ENCODE measurements at places on chromosomes 3 and 15.

- DNase-seq: no peak
Measured at GRCh38 chr15:81032818-81033217, 32.1 kb downstream of the TLNRD1 start.

GRCh38 chr3:113623324-113623723, 73.1 kb downstream of the USF3 start:
- DNase-seq: no peak

DNA sequence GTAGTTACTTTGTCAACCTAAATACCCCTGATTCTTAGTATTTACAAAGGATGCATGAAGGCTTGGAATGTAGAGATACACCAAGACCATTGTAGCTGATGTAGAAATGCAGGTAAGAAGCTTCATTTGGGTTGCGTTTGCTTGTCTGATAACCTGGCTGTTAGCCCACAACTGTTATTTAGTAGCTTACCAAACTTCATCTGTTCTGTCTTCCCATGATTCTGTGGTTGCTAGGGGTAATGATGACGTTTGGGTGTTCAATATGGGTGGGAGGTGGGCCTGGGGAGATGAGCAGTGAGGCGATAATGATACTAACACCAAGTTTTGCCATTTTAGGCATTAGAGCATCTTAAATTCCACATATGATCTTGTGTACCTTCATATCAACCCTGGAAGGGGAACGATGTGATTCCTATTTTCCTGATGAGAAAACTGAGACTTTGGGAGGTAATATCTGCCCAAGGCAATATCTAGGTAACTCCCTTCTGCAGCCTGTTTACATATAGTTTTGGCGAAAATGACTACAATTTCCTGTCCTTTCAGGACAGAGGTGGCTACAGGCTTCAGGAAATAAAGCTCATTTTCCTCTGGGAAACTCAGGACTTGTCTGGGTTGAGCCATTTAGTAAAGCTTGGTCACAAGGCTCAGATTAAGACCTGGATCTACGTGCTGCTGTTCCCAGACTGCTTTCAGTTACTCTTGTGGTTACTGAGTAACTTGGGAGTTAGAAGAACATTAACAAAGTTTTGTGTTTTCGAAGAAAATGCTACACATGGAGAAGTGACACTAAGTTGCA, 26.8 kb downstream of the FNDC3B start:
- DNase-seq: no peak

GRCh38 chr3:152458376-152459117, 189.8 kb downstream of the MBNL1 start:
- DNase-seq: no peak

DNA sequence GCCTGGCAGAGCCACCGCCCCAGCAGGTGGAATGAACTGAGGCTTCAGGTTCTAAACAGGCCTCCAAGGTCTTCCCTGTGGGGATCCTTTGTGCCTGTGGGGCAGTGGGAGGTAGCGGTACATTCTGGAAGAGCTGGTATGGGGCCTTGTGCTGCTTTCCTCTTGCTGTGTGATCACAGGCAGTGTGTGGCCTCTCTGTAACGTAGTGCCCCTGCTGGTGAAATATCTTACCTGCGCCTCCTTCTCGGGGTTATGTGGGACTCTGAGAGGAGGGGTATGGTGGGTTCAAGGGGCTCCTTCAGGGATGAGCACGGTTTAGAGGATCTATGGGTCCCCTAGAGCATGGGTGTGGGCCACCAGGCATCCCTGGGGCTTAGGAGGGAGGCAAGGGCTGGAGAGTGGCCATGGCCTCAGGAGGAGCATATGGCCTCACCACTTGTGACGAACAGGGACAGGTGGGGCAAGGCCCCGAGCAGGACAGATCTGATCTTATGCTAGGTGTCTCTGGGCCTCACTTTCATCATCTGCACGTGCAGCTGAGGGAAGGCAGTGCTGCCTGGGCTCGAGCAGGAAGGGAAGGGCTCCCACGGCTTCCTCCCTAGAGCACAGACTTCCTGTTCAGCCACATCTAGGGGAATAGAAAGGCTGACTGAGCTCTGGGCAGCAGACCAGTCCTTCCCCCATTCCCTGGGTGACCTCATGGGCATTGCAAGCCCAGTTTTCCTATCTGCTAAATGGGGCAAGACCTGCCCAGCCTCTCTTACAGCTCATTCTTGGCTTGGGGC, 1.9 kb upstream of the ALS2CL start:
- DNase-seq: no peak

- no peak for DNase-seq
Measured at GRCh38 chr3:183500981-183501704, 54.4 kb downstream of the KLHL6 start.

DNA sequence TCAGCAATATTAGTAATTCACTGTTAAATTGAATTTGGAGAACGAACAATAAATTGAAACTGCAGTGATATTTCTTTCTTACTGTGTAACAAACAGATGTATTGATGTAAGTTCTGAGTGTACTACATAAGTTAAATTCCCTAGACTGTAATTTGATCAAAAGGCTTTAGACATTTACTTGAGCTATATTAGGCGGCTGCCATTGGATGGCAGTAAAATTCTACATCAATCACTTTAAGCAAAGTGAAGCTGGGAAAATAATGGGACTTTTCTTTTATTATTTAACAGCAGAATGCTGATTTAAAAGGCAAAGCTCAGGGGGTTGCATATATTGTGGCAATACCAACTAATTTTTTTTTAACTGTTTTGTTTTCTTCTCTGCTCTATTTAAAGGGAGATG, 212.6 kb upstream of the PLSCR5 start:
- DNase-seq: no peak

GRCh38 chr3:32592696-32593353, 22.2 kb upstream of the DYNC1LI1 start:
- no peak for DNase-seq

- no peak for DNase-seq
Measured at GRCh38 chr15:89125088-89125826, 37.0 kb downstream of the ABHD2 start.

DNA sequence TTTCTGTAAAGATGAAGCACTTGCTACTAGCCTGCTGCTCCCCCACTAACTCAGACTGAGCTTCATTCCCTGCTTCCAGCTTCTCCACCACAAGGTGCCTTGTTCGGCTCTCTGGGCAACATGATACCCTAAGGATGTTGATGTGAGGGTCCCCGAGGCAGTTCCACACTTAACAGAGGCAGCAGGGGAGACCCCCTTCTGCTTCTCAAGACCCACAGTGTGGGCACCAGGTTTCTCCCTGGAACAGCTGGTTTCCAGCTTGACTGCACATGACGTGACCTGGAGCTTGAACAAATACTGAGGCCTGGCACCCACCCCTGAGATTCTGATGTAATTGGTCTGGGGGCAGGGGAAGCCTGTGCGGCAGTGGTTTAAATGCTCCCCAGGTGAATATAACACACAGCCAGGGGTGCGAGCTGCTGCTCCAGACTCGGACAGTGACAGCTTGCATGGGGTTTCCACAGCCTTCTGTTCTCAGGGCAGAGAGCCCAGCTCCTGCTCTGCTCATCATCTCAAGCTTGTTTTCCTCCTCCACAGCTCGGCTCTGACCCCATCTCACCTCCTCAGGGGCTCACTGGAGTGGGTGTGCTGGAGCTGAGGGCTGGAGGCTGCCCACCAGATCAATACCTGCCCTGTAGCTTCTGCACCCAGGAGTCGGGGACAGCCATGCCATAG, 95.0 kb upstream of the HACD2 start:
- no peak for DNase-seq

GRCh38 chr3:46576-46975, 150.0 kb upstream of the CHL1 start:
- no peak for DNase-seq

- DNase-seq: no peak
Measured at GRCh38 chr15:63366451-63366850, 15.2 kb downstream of the CA12 start.

DNA sequence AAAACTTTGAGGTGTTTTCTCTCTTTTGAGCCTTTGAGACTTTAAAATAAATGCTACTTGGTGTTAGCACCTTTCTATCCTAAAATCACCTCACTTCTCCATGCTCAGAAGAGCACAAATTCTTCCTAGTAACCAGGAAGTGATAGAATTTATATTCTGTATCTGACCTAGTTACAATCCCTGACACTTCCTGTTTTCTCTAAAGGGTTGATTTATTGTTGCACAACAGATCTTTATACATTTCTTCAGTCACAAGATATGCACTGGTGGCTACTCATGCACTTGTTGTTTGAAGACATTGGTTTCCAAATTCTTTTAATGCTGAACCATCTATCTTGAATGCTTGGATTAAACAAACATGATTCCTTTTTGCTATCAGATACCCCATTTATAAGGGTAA, 47.2 kb upstream of the CNTN3 start:
- DNase-seq: no peak

DNA sequence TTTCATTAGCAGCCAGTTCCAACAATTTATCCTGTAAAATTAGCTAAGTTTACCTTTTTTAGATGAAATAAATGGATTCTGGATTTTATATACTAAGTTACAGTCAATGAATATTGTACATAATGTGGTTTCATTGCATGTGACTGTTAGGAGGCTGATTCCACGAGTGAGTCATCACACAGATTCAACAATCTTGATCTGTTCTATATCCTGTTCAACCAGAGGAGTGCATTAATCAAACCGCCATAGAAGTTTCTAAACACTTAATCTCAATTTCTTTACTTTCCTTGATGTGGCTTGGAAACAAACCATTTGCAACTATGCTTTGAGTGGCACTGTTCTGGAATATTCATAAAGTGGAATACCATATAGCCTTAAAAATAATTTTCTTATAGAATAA, 15.3 kb downstream of the DNAJC13 start:
- DNase-seq: no peak

DNA sequence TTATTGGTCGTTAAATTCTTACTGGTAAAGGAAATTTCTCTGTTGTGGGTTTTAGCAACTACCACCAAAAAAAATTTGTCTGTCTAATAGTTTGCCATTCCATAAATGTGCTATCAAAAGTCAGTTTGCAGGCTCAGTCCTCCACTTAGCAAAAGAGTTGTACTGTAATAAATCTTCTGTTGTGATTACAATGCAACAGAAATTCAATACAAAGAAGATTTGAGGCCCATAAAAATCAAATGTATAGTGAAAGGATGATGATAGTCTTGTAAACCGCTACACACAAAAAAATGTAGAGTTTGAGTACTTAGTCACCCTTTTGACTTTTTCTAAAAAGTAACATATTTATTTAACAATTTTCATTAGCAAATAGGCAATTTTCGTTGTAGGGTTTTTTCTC, 251.7 kb downstream of the VGLL3 start:
- no peak for DNase-seq

Measured in cortex of kidney (tissue), 1 donor.